ENCODE measurements at places on chromosomes 6 and 20. TPM values are rescaled to one million over a fixed set of nuclear protein-coding genes. Genes with fewer than 3 reads are reported as not detected.

- no peak for DNase-seq
Observed at GRCh38 chr6:66558189-66558588, 851.2 kb upstream of the EYS start.

- DNase-seq = no peak
Observed at GRCh38 chr6:5107341-5107740, 22.2 kb downstream of the PPP1R3G start.

DNA sequence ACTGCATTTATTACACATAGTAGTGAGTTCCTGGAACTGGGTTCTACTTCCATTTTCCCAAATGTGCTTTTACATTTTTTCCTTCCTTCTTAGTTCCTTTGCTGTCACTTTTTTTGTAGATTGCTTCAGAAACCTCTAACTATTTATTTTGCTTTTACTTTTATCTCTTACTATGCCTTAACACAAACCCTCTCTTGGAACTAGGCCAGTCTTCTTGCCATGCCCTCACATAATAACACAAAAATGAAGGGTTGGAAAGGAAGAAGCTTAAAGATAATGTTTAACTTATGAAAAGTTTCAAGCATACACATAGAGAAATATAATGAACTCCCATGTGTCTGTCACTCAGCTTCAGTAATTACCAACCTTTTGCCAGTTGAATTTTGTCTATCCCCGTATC lies 27.1 kb downstream of the TOP1 start:
- DNase-seq = no peak

DNA sequence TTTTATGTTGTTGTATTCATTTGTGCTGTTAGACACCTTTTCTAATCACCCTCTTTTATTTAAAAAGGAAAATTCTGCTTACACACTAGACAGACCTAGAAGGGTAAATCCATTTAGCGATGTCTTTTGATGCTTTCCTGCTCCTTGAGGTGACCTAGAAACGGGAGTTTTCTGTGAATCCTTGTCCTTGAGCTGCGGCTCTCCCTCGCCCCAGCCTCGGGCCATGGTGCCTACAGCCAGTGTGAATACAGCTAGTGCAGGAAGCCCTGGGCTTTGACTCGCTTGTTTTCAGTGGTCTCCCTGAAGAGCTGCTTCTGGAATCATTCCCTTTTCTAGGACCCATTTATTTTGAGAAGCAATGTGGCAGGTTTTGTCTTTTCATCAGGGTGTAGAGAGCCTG lies 17.6 kb upstream of the ADRM1 start:
- no peak for DNase-seq

DNA sequence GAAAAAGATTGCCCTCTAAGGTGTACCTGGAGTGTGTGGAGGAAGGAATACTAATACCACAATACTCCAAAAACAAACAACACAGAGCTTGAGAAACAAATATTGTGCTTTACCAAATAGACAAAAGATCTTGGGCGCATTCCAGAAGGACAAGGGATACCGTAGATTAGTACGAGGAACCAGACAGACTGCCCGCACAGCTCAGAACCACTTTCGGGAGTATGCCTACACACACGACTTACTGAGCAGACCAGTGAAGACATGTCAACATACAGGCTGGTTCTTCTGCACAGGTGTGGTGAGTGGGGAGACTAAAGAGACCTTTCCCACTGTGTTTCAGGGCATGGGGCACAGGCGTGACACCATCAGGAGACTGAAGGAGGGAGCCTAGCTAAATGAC lies 15.8 kb upstream of the FOXQ1 start:
- DNase-seq = no peak

GRCh38 chr6:22236626-22237414 lies 60.0 kb downstream of the PRL start:
- no peak for DNase-seq

DNA sequence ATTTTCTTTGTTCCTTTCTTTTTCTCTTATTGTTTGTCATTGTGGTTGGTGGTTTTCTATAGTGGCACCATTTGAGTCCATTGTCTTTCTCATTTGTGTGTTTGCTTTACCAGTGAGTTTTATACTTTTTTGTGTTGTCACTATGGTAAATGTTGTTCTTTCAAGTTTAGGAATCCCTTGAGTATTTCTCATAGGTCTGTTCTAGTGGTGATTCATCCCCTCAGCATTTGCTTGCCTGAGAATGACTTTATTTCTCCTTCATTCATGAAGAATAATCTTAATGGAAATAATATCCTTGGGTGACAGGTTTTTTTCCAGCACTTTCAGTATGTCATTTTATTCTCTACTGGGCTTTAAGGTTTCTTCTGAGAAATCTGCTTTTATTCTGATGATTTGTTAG lies 209.2 kb upstream of the ASCC3 start:
- DNase-seq = no peak

GRCh38 chr6:13575377-13575775 lies 975 bp downstream of the SIRT5 start:
- DNase-seq = no peak

- DNase-seq = no peak
Observed at GRCh38 chr6:149252622-149253021, 64.9 kb upstream of the TAB2 start.

GRCh38 chr6:70616728-70617260 lies 50.1 kb downstream of the SDHAF4 start:
- no peak for DNase-seq

DNA sequence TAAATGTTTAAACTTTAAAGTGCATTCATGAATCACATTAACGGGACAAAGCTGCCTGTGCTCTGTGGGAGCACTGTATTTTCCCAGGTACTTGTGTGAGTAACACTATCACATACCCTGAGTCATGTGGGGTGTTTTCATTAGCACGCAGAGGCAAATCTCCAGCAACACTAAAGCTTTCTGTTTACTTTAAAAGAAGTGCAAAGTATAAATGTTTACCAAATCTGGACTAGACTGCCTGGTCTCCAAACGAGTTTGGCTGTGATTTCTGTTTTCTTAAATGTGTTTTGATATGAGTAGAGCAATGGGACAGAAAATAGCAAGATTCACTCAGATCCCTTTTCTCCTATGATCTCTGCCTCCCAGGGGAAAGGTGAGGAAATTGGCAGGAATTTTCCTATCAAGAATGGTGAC lies 28.8 kb upstream of the RIPPLY2 start:
- DNase-seq = no peak

DNA sequence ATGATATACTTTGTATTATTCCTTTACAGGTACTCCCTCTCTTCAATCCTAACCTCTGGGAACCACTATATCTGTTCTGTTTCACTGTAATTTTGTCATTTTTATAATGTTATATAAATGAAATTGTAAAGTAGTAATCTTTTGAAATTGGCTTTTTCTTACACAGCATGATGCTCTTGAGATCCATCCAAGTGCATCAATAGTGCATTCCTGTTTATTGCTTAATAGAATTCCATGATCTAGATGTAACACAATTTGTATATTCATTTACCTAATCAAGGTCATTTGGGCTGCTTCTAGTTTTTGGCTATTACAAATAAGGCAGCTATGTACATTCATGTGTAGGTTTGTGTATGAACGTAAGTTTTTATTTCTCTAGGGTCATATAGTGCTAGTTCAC lies 174.6 kb downstream of the KHDC1L start:
- no peak for DNase-seq

- DNase-seq = no peak
Observed at GRCh38 chr20:41200446-41201202, 63.3 kb downstream of the PLCG1 start.

GRCh38 chr6:158545043-158545966 lies 14.6 kb upstream of the TMEM181 start:
- DNase-seq = no peak

DNA sequence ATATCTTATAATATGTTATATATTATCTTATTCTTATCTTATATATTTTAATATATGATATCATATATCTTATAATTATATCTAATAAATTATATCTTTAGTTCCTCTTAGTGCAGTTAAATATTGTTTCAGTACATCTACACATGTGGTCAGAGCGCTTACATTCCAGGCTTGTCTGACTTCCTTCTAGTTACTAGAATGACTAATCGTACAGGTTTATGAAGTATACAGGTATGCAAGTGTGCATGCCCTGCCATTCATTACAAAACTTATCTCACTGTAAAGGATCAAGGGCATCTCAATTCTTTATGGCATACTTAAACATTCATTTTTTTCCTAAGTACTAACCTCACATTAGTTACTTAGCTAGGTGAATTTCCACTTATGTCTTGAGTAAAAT lies 1278.0 kb upstream of the MAP3K7 start:
- no peak for DNase-seq

GRCh38 chr6:56770011-56770520 lies 127.4 kb upstream of the DST start:
- DNase-seq = no peak

GRCh38 chr6:69027861-69028260 lies 392.8 kb downstream of the ADGRB3 start:
- DNase-seq = no peak

DNA sequence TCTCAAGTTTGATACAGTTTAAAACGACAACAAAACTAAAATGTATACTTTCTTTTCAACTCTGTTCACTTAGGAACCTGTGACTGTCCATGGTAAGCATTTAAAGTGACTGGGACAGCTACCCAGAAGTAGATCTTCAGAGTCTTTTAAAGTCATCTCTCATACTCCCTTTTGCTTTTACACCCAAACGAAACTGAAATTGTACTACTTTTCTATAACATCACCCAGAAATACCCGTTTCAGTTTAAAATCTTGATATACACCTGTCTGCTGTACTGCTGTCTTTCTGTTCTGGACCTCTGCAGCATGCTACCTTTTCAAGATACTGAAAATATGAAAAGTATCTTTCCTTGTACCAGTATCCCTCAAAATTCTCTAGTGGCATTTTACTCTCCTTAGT lies 170.4 kb upstream of the THEMIS start:
- DNase-seq = no peak

- no peak for DNase-seq
Observed at GRCh38 chr6:23522792-23523547, 603.0 kb upstream of the NRSN1 start.

- DNase-seq = no peak
Observed at GRCh38 chr20:953742-954141, 37.6 kb upstream of the ANGPT4 start.

DNA sequence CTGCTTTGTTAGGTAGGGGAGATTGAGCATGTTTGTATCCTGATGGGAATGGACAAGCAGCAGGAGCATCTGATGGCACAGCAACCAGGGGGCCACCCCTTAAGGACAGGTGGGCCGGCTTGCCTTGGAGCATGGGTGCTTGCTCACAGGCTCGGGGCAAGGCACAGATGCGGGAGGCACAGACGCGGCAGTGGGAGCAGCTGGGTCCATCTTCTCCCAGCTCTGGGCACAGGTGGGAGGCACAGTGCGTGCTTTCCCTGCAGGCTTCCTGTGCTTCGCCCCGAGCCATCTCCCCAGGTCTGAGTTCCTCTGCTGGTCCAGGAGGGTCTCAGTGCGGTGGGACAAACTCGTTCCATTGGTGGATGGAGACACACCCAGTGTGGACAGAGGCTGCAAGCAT lies 73.6 kb upstream of the BHLHE23 start:
- DNase-seq = no peak

GRCh38 chr6:160962835-160963623 lies 28.5 kb upstream of the MAP3K4 start:
- DNase-seq = no peak

GRCh38 chr6:36131511-36132245 lies 1.4 kb downstream of the MAPK13 start:
- DNase-seq = peak; percentile 52

GRCh38 chr6:35489995-35490791 lies 6.7 kb downstream of the TEAD3 start:
- DNase-seq = no peak

- peak; percentile 12 for DNase-seq
Observed at GRCh38 chr6:11414176-11414963, 123.2 kb upstream of the TMEM170B start.

GRCh38 chr6:168181876-168182275 lies 102.9 kb upstream of the FRMD1 start:
- no peak for DNase-seq

BPIFB2 gene
- not detected for total RNA-seq

WFDC10B gene
- not detected for total RNA-seq

SSTR4 gene
- total RNA-seq = not detected

LAMP5 gene
- total RNA-seq = not detected

HEY2 gene
- 0.46 TPM for total RNA-seq

TXLNB gene
- 1.1 TPM for total RNA-seq

Measured in naive thymus-derived CD4-positive, alpha-beta T cell (primary cell).